Activated naive CD4-positive, alpha-beta T cell treated with anti-CD3 and anti-CD28 coated beads, Interleukin-2, amount 50 U/mL, for 72 hours (primary cell): ENCODE measurements at places on chromosomes 6 and 20.

GRCh38 chr20:38673725-38674091 lies 50.6 kb upstream of the SLC32A1 start:
- no peak for DNase-seq

- no peak for DNase-seq
Observed at GRCh38 chr6:30836957-30837356, 47.4 kb upstream of the DDR1 start.

- DNase-seq: no peak
Observed at GRCh38 chr6:163525926-163526325, 111.4 kb downstream of the QKI start.

GRCh38 chr6:91240878-91241603 lies 654.2 kb upstream of the MAP3K7 start:
- DNase-seq: no peak

GRCh38 chr6:39893286-39893685 lies 41.0 kb downstream of the MOCS1 start:
- DNase-seq: no peak

DNA sequence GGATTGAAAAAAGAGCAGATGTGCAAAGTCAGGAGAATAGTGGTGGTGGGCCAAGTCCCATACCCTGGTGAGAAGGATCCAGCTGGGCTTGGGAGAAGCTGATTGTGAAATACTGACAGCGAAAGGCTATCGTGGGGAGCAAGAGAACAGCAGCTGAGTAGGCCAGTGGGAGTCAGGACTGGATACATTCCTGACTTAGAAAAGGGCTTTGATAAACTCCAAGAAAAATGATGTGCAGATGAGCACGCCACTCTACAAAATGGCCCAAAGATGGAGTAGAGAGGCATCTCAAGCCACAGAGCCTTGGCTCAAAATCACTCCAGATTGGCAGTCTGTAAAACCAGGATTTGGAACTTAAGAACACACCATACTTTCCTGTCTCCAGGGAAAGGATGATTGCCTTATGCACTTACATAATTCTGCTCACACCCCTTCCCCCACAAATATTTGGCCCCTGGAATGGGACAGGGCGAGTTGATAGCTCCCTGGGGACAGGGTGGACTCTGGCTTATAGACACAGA lies 578.7 kb downstream of the MAFB start:
- no peak for DNase-seq

DNA sequence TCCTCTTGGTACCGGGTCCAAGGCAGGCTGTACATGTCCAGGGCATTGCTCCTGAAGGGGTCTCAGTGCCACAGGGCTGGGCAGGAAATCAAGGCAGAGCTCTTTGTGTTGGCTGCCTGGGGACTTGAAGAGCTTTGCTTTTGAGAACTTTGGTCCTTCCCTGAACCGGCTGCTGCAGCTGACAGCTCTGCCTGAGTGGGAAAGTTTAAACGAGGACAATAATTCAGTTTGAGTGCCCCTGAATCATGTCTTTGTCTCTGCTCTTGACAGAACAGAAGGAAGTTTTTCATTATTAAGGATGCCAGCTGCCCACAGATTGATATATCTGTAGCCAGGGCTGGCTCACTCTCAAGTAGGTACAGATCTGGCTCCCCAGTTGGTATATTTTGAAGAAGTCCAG lies 56.1 kb downstream of the ANKRD6 start:
- DNase-seq: no peak

DNA sequence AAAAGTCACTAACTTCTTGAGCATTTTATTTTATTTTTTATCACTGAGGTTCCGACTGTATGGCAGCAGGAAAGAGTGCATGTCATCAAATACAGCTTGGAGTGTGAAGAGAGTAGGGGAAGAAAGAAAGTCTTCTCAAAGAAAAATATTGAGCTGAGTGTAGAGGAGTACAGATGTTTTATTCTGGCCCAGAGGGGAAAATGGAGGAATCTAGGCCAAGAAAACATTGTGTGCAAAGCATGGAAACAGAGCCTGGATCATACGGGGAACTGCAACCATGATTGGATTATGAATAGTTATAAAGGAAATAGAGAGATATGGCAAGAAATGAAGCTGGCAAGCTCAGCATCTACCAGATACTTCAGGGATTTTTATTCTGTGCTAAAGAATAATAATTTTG lies 104.2 kb upstream of the SCGN start:
- DNase-seq: no peak

GRCh38 chr6:131362696-131363095 lies 210.3 kb upstream of the ARG1 start:
- no peak for DNase-seq
